ENCODE measurements at places on chromosomes 1 and 21. TPM values are rescaled to one million over a fixed set of nuclear protein-coding genes. Genes with fewer than 3 reads are reported as not detected.

Gene S100A1
- total RNA-seq, result not detected

Gene HTR6
- total RNA-seq, result not detected

Gene FAM163A
- not detected for total RNA-seq

Gene CA14
- total RNA-seq, result not detected

Gene POLR3C
- 30.3 TPM for total RNA-seq

Gene CD5L
- total RNA-seq, result not detected

Gene CELA2A
- 0.28 TPM for total RNA-seq

Gene CFHR1
- total RNA-seq, result 0.19 TPM

Gene MCOLN2
- total RNA-seq, result 2.8 TPM

Gene MPZ
- total RNA-seq, result 1.7 TPM

Gene RNPEP
- total RNA-seq, result 63.8 TPM

Gene ROR1
- total RNA-seq, result 7.3 TPM

Gene SPRR5
- total RNA-seq, result not detected

Gene ASPM
- total RNA-seq, result 4.8 TPM

Gene SYCP1
- not detected for total RNA-seq

Gene FHAD1
- 0.19 TPM for total RNA-seq

Gene MAP3K6
- 8.2 TPM for total RNA-seq

Gene DISP1
- 2.9 TPM for total RNA-seq

Gene TSPAN2
- total RNA-seq, result 0.58 TPM

Gene ACTN2
- 0.56 TPM for total RNA-seq

Gene ZMYND12
- total RNA-seq, result 1.4 TPM

Gene SLC41A1
- total RNA-seq, result 20.0 TPM

Gene TOE1
- total RNA-seq, result 5.6 TPM

Gene SPRR2E
- not detected for total RNA-seq

Gene SLC44A3
- 0.38 TPM for total RNA-seq

Gene COL11A1
- 5.9 TPM for total RNA-seq

Gene NES
- 49.6 TPM for total RNA-seq

Gene HSD11B1
- total RNA-seq, result 6.8 TPM

Gene KIF2C
- 4.8 TPM for total RNA-seq

Gene DAB1
- not detected for total RNA-seq

Gene LCK
- total RNA-seq, result not detected

Gene DYNLT5
- 2.5 TPM for total RNA-seq

Gene KCNH1
- total RNA-seq, result 0.19 TPM

Gene OR14A16
- total RNA-seq, result not detected

Gene CD46
- total RNA-seq, result 78.8 TPM

Gene VANGL2
- total RNA-seq, result 0.28 TPM

Gene SERPINC1
- not detected for total RNA-seq

Gene ADGRL2
- 226 TPM for total RNA-seq

Gene S100A7
- total RNA-seq, result not detected

Gene DHRS3
- total RNA-seq, result 234 TPM

Gene TMPRSS2
- not detected for total RNA-seq

Gene IL23R
- total RNA-seq, result not detected

Gene KRTAP19-3
- not detected for total RNA-seq

Gene MAP10
- 0.96 TPM for total RNA-seq

Gene KCNJ9
- not detected for total RNA-seq

Gene PSEN2
- 14.6 TPM for total RNA-seq

Gene LAMC1
- 1,362 TPM for total RNA-seq

Gene ADORA3
- total RNA-seq, result not detected

Gene CAMSAP2
- total RNA-seq, result 21.7 TPM

Gene COL6A2
- 673 TPM for total RNA-seq

Gene TBCE
- 39.5 TPM for total RNA-seq

Gene TMCO2
- not detected for total RNA-seq

Gene DNALI1
- 5.0 TPM for total RNA-seq

All from regular cardiac myocyte (primary cell).